Spinal cord (tissue), 10 donors: ENCODE measurements at places on chromosomes 6 and 20. TPM values are rescaled to one million over a fixed set of nuclear protein-coding genes. Genes with fewer than 3 reads are reported as not detected.

DNA sequence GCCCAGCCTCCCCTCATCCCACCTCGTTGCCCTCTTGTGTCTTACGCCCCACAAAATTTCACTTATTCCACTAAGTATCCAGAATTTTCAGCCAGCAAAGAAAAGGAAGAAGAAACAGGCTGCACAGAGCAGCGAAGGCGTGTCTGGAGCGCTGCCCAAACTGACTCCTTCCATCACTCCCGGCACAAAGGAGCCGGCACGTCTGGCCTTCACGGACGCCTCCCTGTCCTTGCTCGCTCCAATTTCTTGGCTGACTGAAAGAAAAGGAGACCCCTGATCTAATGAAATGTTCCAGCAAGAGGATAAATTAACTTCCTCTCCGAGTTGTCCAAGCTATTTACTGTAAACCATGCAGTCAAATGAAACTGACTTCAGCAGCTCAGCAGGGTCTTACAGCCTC, 152.3 kb upstream of the CDH4 start:
- peak; percentile 46 for DNase-seq
- peaks cover 15% of the 10 kb centered on the region for H3K4me1 ChIP-seq
- no peak overlapping the region for H3K4me3 ChIP-seq
- H3K27me3 ChIP-seq, result no peaks in the 10 kb centered on the region
- H3K27ac ChIP-seq, result no peak overlapping the region

DNA sequence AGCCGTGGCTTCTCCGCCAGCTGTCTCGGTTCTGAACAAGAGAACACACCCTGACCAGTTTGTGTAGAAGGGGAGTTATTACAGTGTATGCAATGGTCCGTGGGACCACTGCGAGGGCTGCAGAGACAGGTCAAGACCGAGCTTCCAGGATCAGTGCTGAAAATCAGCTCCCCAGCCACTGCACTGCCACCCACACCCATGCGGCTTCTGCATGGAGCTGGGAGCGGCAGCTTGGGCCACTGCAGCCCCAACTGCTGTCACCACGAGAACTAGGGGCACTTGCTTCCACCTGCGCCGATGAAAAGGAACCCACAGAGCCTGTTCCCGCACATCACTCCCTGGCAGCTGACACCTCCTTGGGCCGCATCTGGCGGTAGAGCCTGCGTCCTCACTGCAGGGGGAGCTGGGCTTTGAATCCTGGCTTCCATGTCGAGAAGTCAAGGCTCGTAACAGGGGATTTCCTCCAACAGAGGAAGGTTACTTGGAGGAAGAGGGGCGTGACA, 56.2 kb downstream of the TMEM242 start:
- H3K4me1 ChIP-seq, result peaks cover 49% of the 10 kb centered on the region
- no peaks in the 10 kb centered on the region for H3K27me3 ChIP-seq
- H3K4me3 ChIP-seq, result no peak overlapping the region
- DNase-seq, result no peak
- no peaks in the 10 kb centered on the region for H3K36me3 ChIP-seq
- H3K27ac ChIP-seq, result no peak overlapping the region

- DNase-seq, result no peak
- no peak overlapping the region for H3K27ac ChIP-seq
- H3K4me1 ChIP-seq, result peaks cover 12% of the 10 kb centered on the region
- H3K4me3 ChIP-seq, result no peak overlapping the region
- no peaks in the 10 kb centered on the region for H3K27me3 ChIP-seq
Measured at GRCh38 chr20:58910473-58910872, 58.0 kb downstream of the GNAS start.

RCAN2 gene
- total RNA-seq, result 57.5 TPM

- no peaks in the 10 kb centered on the region for H3K27me3 ChIP-seq
- no peaks in the 10 kb centered on the region for H3K36me3 ChIP-seq
- H3K4me3 ChIP-seq, result no peak overlapping the region
- peaks cover 7% of the 10 kb centered on the region for H3K4me1 ChIP-seq
Measured at GRCh38 chr20:4490606-4491280, 231.0 kb upstream of the PRND start.

CDK5RAP1 gene
- total RNA-seq, result 45.3 TPM

GRCh38 chr6:38512211-38512610, 127.5 kb downstream of the BTBD9 start:
- no peaks in the 10 kb centered on the region for H3K36me3 ChIP-seq
- H3K27ac ChIP-seq, result no peak overlapping the region
- no peaks in the 10 kb centered on the region for H3K27me3 ChIP-seq

- H3K27ac ChIP-seq, result no peak overlapping the region
- DNase-seq, result no peak
- no peaks in the 10 kb centered on the region for H3K36me3 ChIP-seq
- no peak overlapping the region for H3K4me3 ChIP-seq
Measured at GRCh38 chr6:21504790-21505189, 88.8 kb upstream of the SOX4 start.

DNA sequence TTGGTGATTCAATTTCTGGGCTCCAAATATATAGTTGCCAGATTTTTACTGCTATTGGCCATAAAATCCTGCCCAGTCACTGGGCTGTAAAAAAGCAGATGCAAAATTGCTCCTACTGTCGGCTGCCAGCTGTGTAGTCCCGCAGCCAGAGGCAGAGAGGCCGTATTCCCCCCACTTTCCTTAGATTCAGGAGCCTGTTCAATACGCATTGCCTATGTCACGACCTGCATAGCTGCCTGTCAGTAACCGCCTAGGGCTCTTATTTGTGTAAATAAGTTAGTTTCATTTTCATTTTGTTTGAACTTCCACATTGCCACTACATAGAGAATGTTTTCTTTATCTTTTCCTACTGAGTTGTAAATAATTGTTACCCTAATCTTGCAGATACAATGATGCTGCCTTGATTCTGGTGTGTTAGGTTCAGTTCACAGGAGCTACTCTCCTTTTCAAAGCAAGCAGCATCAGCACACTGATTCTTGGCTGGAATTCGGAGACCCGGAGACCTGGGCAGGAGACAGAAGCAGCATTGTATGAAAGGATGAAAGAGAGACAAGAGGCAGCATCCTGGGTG, 46.0 kb upstream of the UST start:
- H3K4me1 ChIP-seq, result peaks cover 3% of the 10 kb centered on the region
- peak; percentile 43 for DNase-seq
- no peaks in the 10 kb centered on the region for H3K27me3 ChIP-seq
- H3K4me3 ChIP-seq, result peak overlapping the region; percentile 26
- H3K36me3 ChIP-seq, result no peaks in the 10 kb centered on the region

- no peak for DNase-seq
- H3K4me1 ChIP-seq, result no peaks in the 10 kb centered on the region
- no peaks in the 10 kb centered on the region for H3K36me3 ChIP-seq
- no peak overlapping the region for H3K4me3 ChIP-seq
Measured at GRCh38 chr6:54515013-54515412, 206.8 kb downstream of the TINAG start.

GRCh38 chr6:37693079-37693478, 4.6 kb downstream of the MDGA1 start:
- no peak overlapping the region for H3K4me3 ChIP-seq
- H3K27me3 ChIP-seq, result peaks cover 31% of the 10 kb centered on the region
- no peaks in the 10 kb centered on the region for H3K36me3 ChIP-seq
- no peak overlapping the region for H3K27ac ChIP-seq

GRCh38 chr6:163579111-163579879, 164.8 kb downstream of the QKI start:
- no peak overlapping the region for H3K4me3 ChIP-seq
- peaks cover 12% of the 10 kb centered on the region for H3K4me1 ChIP-seq
- H3K27me3 ChIP-seq, result no peaks in the 10 kb centered on the region
- H3K36me3 ChIP-seq, result no peaks in the 10 kb centered on the region
- H3K27ac ChIP-seq, result peak overlapping the region; percentile 74

- no peaks in the 10 kb centered on the region for H3K27me3 ChIP-seq
- H3K4me1 ChIP-seq, result no peaks in the 10 kb centered on the region
- H3K27ac ChIP-seq, result no peak overlapping the region
- no peak overlapping the region for H3K4me3 ChIP-seq
- no peaks in the 10 kb centered on the region for H3K36me3 ChIP-seq
Measured at GRCh38 chr6:129889580-129889979, 28.5 kb upstream of the TMEM244 start.

POU5F1 gene
- 0.22 TPM for total RNA-seq

- no peaks in the 10 kb centered on the region for H3K36me3 ChIP-seq
- peaks cover 16% of the 10 kb centered on the region for H3K4me1 ChIP-seq
- H3K27me3 ChIP-seq, result peaks cover 6% of the 10 kb centered on the region
- DNase-seq, result no peak
Measured at GRCh38 chr6:110357664-110358552, at the start of gene METTL24. Gene METTL24 (minus strand): TSS chr6:110358349. CDS start chr6:110358272, 77 bp downstream.

DNA sequence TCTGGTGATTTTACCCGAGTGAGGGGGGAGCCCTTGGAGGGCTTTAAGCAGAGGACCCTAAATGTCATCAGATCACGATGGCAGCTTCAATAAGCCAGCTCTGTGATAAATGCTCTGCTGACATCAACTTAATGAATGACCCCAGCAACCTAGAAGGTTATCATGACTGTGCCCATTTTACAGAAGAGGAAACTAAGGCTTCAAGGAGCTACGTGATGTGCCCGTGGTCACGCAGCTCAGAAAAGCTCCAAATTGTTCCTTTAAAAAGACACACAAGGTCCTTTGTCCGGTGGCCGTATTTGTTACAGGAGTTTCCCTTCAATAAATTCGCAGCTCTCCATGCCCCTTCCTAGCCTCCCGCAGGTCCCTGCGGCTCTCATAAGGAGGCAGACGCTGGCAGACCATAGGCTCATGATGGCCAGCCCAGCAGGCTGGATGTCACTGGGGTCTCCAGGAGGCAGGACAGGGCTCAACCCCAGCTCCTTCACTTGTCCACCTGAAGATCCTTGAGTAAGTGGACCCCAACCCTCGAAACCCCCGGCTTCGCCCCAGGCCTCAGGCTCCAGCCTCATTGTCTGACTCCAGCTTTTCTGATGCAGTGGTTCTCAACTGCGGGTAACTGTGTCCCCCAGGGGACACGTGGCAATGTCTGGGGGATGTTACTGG, 106.4 kb downstream of the BMP7 start:
- peaks cover 3% of the 10 kb centered on the region for H3K36me3 ChIP-seq
- no peak for DNase-seq
- no peak overlapping the region for H3K4me3 ChIP-seq
- H3K27ac ChIP-seq, result no peak overlapping the region
- H3K27me3 ChIP-seq, result no peaks in the 10 kb centered on the region

- H3K36me3 ChIP-seq, result peaks cover 2% of the 10 kb centered on the region
- no peak overlapping the region for H3K27ac ChIP-seq
- peaks cover 39% of the 10 kb centered on the region for H3K4me1 ChIP-seq
- H3K4me3 ChIP-seq, result peak overlapping the region; percentile 18
- DNase-seq, result peak; percentile 94
- no peaks in the 10 kb centered on the region for H3K27me3 ChIP-seq
Measured at GRCh38 chr20:63163596-63164483, 52.1 kb downstream of the YTHDF1 start.

KIF13A gene
- 50.8 TPM for total RNA-seq

GRCh38 chr20:25301357-25301920, 53.6 kb downstream of the PYGB start:
- H3K27me3 ChIP-seq, result no peaks in the 10 kb centered on the region
- H3K36me3 ChIP-seq, result peaks cover 80% of the 10 kb centered on the region
- DNase-seq, result no peak
- H3K4me1 ChIP-seq, result peaks cover 17% of the 10 kb centered on the region
- H3K27ac ChIP-seq, result no peak overlapping the region

- H3K4me3 ChIP-seq, result peak within 1 kb of the TSS; percentile 33
- H3K4me1 ChIP-seq, result peaks cover 22% of the 10 kb centered on the region
- H3K36me3 ChIP-seq, result no peaks in the 10 kb centered on the region
- peak within 1 kb of the TSS; percentile 21 for H3K27ac ChIP-seq
- no peak for DNase-seq
Measured at GRCh38 chr6:24357336-24358218, at the start of gene DCDC2. Gene DCDC2 (minus strand): TSS chr6:24358059. CDS start chr6:24357750, 309 bp downstream.

DNA sequence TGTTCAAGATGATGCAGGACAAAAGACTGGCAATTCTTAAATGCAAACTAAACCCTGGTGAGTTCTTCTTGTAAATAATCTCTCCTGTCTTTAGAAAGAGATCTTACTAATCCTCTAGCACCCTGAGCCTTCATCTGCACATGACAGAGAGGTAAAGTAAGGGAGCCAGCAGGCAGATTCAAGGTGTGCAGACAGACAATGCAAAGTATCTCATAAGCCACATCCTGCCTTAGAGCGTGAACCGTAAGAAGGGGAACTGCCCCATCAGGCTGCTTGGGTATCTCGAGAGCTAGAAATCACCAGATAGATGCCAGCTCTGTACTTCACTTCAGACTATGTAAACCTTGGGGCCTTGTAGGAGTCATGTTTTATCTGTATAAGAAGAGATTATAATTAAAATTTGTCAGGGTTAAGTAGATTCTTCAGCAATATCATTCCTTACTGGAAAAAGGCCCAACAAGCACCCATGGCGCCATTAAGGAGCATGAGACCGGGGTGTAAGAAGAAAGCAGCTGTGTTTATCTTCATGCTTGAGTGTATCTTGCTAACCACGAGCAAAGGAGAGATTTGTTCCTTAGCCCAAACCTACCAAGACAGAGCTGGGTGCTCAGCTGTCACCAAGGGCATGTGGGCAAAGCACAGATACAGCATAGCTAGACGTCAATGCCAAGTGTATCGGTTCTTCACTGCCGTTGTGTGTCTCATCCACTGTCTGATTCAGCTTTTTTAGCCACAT, 24.4 kb downstream of the CNR1 start:
- H3K36me3 ChIP-seq, result peaks cover 12% of the 10 kb centered on the region
- H3K4me3 ChIP-seq, result no peak overlapping the region
- H3K27ac ChIP-seq, result no peak overlapping the region
- DNase-seq, result no peak
- no peaks in the 10 kb centered on the region for H3K27me3 ChIP-seq
- peaks cover 10% of the 10 kb centered on the region for H3K4me1 ChIP-seq

OR2H2 gene
- not detected for total RNA-seq

LPA gene
- total RNA-seq, result 1.2 TPM

- no peak overlapping the region for H3K4me3 ChIP-seq
- H3K4me1 ChIP-seq, result no peaks in the 10 kb centered on the region
- H3K27me3 ChIP-seq, result no peaks in the 10 kb centered on the region
- H3K36me3 ChIP-seq, result no peaks in the 10 kb centered on the region
- no peak overlapping the region for H3K27ac ChIP-seq
Measured at GRCh38 chr6:157443066-157443800, 62.2 kb downstream of the ZDHHC14 start.

- H3K27me3 ChIP-seq, result peaks cover 2% of the 10 kb centered on the region
- peaks cover 2% of the 10 kb centered on the region for H3K36me3 ChIP-seq
- H3K4me1 ChIP-seq, result no peaks in the 10 kb centered on the region
- no peak overlapping the region for H3K27ac ChIP-seq
- no peak for DNase-seq
- H3K4me3 ChIP-seq, result no peak overlapping the region
Measured at GRCh38 chr6:1729750-1730140, 120.0 kb downstream of the FOXC1 start.

LHFPL5 gene
- total RNA-seq, result 0.44 TPM

DNA sequence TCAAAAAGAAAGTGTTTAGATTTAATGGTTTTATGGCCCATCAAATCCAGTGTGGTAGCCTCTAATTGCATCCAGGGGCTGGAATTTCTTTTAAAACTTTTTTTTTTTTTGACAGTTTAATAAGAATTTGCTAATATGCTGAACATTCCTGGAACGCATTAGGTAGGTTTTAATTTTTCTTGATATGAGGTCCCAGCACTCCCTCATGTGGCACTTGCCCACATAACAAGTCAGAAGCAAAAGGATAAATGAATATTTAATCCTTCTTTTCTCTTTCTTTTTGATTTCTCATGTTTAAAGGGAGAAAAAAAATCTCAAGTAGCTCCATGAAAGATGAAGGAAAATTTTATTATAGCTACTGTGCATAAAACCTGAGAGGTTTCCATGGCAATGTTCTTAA, 13.5 kb downstream of the HAO1 start:
- DNase-seq, result no peak
- H3K27me3 ChIP-seq, result no peaks in the 10 kb centered on the region
- no peak overlapping the region for H3K4me3 ChIP-seq
- no peak overlapping the region for H3K27ac ChIP-seq

GRCh38 chr6:91437315-91437729, 850.5 kb upstream of the MAP3K7 start:
- no peak overlapping the region for H3K27ac ChIP-seq
- H3K4me1 ChIP-seq, result no peaks in the 10 kb centered on the region
- no peak overlapping the region for H3K4me3 ChIP-seq
- DNase-seq, result no peak
- no peaks in the 10 kb centered on the region for H3K36me3 ChIP-seq

RHAG gene
- total RNA-seq, result 2.4 TPM
